ENCODE measurements at places on chromosomes 2 and 18.

- DNase-seq, result no peak
Observed at GRCh38 chr2:109364217-109364616, 235.2 kb downstream of the SH3RF3 start.

DNA sequence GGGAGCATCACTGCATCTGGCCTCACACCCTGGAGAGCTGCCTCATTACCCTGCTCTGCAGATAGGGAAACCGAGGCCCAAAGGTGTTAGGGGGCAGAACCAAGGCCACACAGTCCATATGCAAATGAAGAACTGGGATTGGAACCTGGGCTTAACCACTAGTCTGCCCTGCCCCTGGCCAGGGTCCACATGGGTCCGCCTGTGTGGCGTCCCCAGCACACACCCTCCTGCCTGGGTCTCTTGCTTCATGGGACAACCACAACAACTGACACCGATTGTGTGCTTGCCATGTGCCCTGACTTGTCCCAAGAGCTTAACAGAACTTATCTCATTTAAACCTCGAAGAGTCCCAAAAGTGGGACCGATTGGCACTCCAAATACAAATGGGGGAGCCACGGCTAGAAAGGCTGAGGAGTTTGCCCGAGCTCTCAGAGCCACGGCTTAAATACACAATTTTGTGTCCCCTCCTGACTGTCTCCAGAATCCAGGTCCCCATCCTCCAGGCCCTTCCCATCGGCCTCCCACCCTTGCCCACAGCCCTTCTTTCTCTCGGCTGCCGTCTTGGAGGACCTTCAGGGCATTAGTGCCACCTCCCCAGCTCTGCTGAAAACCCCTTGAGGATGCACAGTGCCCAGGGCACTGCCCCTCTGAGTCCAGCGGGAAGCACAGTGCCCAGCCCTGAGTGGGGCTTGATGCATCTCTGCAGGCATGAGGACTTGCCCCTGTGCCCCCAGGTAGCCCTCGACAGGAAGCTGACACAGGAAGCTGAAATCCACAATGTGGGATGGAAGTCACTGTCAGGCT, 5.8 kb upstream of the DUSP2 start:
- DNase-seq, result no peak

DNA sequence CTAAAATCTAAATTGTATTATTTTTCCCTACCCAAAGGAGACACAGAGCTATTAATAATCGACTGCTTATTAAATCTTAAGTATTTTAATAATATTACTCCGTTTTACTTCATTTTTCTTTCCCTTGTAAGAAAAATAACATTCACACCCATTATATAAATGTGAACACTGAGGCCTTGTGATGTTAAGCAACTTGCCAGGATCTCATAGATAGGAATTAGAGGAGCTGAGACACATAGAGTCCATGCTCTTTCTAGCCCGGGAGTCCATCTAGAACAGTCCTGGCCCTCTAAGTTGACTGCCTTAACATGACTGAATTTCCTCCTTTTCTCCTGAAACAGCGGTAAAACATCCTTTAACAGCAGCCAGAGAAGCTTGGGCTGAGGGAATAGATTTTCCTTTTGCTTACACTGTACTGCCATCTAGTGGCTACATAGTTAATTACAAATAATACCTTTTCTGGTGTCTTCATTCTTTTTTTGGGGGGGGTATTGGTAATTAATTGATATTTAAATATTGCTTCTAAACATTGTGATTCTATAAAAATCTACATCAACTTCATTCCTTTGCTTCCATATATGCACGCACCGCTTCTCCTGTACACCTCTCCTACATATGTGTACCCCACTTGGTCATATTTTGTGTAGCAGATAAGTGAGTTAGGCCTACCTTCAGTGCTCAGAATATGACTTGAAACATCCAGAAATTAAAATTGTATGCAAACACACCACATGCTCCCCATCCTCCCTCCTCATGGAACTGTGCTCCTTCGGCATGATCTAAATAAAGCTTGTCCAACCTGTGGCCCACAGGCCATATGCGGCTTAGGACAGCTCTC, 125.8 kb upstream of the HNMT start:
- no peak for DNase-seq

DNA sequence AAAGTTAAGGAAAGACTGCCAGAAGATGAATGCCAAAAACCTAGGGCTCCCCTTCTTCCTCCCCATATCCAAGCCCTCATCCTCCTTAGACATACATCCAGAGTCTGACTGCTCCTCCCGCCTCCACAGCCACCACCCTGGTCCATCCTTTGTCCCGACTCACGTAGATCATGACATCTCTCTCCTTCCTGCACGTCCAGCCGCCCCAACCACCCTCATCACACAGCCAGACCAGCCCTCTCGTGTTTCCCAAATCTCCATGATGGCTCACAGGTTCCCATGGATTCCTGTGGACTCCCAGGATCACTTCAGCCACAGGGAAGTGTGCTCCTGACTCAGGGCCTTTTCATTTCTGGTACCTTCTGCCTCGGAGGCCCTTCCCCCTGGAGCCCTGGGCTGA, 47.8 kb upstream of the CAB39 start:
- DNase-seq, result no peak

GRCh38 chr2:109383505-109384307, 230.1 kb downstream of the SEPTIN10 start:
- DNase-seq, result no peak

- DNase-seq, result no peak
Observed at GRCh38 chr2:112482309-112483041, 519 bp downstream of the TTL start.

DNA sequence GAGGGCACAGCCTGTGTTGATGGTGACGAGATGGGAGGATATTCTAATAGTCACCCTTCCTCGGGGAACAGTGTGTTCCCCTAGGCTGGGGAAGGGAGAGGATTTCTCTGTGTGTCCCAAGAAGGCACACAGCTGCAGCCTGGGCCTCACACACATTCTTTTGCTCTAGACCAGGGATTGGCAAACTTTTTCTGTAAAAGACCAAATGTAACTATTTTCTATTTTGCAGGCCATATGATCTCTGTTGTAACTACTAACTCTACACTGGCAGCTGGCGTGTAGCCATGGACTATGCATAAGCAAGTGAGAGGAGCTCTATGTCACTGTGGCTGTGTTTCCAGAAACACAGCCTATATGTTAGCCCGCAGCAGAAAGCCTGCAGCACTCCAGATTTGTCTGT, 65.8 kb downstream of the ARHGAP28 start:
- no peak for DNase-seq

DNA sequence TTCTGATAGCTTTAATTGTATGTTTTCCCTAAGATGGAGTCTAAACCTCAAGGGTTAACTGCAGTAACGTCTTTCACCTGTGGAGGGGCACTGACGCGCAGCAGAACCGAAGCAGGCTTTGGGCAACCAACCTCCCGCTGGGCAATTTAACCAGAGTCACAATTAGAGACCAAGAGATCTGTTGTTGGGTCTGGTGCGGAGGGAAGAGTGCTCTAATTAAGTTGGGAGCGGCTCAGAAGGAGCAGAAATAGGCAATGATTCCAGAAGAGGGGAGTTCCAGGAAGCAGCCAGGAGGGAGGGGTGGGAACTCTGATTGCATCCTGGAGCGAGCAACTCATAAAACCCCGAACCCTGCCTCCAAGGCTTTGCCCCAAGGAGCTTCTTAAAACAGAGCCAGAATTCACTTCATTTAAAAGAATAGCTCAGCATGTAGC, 245.8 kb downstream of the PAX3 start:
- no peak for DNase-seq

DNA sequence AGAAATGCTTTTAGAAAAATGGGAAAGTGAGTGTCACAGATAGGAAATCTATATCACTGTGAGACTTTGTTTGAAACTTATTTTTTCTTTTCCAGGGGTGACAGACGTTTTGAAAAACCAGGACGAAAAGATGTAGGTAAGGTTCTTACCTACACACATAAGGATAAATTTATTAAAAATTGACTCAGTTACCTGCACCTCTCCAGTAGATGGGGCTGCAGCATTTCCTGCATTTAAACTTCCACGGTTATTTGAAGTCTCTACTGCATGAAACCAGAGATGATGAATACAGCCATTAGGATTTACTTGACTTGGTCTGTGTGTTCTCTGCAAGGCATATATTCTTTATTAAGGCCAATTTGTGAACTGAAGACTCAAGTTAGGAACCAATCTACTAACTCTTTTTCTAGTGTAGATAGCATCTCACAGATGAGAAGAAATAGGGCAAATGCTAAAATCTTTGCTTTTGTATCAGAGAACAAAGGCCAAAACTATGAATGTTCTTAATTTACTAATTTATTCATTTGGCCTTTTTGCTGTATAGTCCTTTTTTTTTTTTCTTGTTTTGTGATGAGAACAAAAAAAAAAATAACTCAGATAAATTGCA, 15.0 kb downstream of the KCNJ13 start:
- no peak for DNase-seq

- DNase-seq, result no peak
Observed at GRCh38 chr2:196702641-196703040, 63.1 kb downstream of the CCDC150 start.

DNA sequence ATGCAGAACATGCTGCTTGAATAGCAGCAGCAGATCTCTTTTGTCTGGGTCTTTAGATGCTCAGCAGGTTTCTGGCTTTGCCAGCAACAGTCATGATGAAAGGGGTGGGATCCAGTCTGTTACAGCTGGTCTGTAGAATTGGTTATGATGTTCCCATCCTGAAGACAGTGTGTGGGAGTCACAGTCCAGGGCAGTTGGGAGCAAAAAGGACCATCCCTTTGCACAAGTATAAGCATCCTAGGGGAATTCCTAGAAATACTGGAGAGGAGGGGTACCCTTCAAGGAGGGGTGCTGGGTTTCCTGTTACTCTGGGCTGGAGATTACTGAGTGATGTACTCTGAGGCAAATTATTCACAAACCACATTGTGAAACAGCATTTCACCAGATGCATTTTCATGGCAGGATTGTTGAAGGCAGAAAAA, 119.9 kb upstream of the RND3 start:
- DNase-seq, result no peak

DNA sequence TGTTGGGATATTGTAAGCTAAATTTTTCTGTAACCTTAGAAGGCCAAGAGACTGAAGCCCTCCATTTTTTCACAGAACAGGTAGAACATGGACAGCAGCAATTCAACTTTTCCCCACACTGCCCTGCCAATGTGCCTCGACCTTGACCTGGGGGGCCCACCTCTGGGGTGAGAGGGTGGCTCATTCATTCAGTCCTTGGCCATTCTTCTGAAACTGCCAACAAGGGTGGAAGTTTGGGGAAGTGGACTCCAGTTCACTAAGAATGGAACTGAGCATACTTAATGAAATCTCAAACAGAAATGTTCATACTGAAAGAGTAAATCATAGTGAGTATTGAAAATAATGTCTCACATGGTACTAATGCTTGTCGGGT, 1.1 kb downstream of the EEF1B2 start:
- no peak for DNase-seq

DNA sequence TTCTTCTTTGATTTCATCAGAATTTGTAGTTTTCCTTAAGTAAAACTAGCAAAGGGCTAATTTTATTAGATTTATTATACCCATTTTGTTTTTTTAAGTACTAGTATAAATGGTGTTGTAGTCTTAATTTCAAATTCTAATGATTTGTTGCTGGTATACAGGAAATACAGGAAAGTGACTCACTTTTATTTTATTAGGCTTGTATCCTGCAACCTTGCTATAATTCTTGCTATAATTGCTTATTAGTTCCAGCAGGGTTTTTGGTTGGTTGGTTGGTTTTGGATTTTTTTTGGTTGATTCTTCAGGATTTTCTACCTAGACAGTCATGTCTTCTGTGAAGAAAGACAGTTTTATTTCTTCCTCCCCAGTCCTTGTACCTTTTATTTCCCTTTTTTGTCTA, 110.6 kb upstream of the IL1R2 start:
- DNase-seq, result no peak

DNA sequence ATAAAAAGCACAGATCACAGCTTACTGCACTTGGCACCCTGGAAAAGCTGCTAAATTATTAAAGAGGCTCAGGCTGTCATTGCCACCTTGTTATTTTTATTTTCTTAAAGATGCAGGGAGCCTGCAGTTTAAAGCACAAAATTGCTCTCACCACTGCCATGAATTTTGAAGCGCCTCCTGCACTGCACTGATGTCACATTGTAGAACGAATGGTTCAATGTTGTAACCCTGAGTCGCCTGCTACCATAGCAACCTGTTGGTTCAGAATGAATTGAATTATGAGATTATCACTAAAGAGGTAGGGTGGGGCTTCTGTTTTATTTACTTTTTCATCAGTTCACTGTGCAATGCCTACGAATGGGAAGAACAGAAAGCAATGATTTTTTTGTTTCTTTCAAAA, 16.5 kb downstream of the SCG2 start:
- no peak for DNase-seq

DNA sequence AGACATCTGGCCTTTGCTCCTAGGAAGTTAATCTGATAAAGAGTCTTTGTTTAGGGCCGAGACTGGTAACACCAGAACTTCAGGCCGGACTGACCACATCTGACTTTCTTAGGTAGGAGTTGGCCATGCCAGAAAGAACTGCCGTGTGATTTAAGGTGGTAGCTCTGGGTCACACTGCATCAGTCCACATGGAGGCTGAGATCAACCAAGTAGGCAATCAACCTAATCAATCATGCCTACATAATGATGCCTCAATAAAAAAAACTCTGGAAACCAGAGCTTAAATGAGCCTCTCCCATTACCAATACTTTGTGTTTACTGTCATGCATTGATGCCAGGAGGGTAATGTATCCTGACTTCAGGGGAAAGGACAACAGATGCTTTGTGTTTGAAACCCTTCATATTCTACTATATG, 44.1 kb upstream of the ORC2 start:
- DNase-seq, result no peak

DNA sequence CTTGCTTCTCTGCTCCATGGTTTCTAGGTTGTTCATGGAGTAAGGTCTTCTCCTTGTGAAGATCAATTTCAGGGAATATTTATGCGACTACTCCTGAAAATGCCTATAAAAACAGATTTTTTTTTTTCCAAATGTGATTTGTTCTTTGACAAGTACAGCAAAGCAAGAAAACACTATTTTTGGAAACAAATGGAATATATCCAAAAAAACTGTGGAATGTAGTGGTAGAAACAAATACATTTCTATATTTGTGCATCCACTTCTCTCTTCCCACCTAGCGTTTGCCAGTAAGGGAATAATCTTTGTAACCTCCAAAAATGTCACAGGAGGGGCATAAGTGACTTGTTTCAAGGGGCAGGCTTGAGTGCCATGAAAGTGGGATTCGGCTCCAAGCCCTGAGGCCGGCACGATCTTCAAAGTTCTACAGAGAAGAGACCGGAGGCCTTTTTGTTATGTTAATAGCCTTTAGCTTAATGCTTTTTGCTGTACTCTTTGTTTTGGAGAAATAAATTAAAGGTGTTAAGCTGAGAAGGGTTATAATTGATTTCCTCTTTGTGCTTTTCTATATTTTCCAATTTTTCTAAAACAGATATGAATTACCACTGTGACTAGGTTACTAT, 200.6 kb downstream of the NRP2 start:
- no peak for DNase-seq

- no peak for DNase-seq
Observed at GRCh38 chr2:168843253-168843652, 40.8 kb downstream of the NOSTRIN start.

Measured in AG04449 (cell line).